ENCODE measurements at places on chromosomes 2 and 18.

- DNase-seq = no peak
These were observed 8.4 kb upstream of the LIMS2 start for GRCh38 chr2:127683757-127684156.

DNA sequence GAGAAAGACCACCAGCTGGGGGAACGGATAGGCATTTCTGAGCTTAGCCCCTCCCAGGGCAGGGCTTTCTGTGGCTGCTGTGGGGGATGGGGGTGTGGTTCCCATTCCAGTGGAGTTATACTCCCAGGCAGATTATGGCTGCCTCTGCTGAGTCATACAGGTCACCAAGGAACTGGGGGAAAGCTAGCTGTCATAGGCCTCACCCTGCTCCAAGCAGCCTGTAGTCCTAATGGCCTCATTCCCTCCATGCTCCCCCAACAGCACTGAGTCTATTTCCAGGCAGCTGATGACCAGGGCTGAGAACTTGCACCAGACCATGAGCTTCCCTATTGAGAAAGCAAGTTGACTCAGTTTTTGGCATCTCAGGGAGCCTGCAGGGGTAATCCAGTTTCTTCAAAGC lies 87.1 kb downstream of the GPR39 start:
- no peak for DNase-seq

- DNase-seq = no peak
These were observed 8.8 kb downstream of the SNTG2 start for GRCh38 chr2:959457-959856.

GRCh38 chr2:46696966-46697829 lies 217.8 kb downstream of the TMEM247 start:
- no peak for DNase-seq

DNA sequence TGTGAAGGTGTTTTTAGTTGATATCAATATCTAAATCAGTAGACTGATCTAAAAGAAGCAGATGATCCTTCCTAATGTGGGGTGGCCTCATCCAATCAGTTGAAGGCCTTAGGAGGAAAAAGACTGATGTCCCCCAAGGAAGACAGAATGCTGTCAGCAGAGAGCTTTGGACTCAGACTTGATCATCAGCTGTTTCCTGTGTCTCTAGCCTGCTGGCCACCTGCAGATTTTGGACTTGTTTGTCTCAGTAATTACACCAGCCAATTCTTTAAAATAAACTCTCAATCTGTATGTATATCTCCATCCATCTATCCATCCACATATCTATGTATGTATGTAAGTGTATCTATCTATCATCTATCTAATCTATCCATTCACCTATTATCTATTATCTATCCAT lies 301.3 kb downstream of the LPIN1 start:
- DNase-seq = no peak

DNA sequence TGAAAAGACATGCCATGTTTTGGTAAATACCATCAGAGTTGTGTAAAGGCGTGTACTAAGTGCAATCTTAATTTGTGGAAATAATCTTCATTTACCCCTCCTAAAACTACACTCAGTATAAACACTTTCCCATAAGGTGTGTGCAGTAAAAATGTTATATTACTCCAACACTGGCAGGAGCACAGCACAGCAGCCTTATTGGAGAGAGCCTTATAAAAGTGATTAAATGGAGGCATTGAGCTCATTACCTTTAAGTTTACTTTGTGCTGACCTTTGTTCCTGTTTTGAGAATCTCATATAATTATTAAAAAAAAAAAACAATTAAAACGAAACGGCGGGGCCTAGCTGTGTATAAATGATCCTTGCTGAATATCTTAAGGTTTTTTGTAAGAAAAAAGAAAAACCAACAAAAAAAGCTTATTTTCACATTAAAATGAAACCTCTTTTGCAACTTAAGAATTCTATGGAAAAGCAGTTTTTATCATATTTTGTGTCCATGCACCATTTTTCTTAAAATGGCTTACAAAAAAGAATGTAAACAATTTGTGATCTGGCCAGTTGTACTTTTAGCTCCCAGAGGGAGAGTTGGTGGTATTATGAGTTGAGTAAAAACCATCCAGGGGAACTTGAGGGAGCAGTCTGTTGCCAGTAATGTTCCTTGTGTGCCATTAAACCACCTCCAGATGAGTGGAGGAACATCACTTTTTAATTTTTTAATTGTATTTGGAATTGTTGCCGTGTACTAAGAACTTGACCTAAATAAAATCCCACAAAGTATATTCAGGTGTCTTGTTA lies 103.4 kb downstream of the ABI2 start:
- DNase-seq = no peak

GRCh38 chr2:116511426-116511825 lies 1303.1 kb upstream of the DDX18 start:
- no peak for DNase-seq

DNA sequence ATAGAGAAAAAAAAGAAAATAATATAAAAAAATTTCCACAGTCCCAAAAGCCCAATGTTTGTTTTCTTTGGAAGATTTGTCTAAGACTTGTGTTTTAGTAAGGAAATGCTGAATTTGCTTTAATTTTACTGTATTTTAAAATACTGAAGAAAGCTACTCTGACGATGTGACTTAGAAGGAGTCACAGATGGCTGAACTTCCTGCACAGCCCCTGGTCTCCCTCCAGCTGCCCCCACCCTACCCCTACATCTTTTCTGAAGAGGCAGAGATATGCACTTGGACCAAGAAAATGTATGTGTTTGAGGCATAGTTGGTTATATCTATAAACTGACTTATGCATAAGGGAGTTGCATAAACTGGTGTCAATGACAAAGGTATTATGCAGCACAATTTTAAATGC lies 172.3 kb downstream of the CDH2 start:
- no peak for DNase-seq

DNA sequence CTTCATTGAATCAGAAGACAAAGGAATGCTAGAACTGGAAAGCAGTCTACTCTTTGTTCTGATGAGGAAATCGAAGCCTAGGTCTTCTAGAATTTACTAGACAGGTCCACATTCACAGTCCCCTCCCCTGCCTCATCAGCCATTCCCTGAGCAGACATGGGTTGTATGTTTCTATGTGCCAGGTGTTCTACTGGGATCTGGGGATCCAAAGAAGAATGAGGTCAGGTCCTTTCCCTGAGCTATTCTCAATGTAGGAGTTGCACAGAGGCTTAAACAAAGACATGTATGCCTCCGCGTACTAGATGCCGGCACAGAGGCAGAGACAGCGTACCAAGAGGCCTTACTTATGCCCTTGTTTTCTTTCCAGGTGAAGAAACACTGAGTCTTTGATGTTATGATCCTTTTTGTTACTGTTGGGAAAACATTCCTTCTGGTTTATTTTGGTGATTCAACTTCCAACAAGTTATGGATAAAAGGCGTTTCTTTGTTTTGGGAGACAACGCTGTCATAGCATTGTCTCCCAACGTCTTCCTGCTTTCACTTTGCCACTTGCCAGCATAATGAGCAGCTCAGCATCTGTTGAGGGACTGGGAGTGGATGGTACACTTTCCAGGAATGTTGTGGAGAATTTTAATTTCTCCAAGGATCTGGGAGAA lies 174.4 kb downstream of the ALPK2 start:
- DNase-seq = no peak

DNA sequence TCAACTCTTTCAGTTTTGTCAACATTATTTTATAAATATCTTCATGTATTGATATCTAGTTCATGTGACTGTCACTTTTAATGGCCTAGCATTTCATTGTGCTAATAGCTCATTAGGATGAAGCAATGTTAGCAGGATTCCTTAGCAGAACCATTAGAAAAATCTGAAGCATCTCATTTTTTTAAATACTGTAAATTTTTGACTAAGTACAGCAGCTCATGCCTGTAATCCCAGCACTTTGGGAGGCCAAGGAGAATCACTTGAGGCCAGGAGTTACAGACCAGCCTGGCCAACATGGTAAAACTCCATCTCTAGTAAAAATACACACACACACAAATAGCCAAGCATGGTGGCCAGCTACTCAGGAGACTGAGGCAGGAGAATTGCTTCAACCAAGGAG lies 15.6 kb upstream of the ANTXR1 start:
- no peak for DNase-seq

DNA sequence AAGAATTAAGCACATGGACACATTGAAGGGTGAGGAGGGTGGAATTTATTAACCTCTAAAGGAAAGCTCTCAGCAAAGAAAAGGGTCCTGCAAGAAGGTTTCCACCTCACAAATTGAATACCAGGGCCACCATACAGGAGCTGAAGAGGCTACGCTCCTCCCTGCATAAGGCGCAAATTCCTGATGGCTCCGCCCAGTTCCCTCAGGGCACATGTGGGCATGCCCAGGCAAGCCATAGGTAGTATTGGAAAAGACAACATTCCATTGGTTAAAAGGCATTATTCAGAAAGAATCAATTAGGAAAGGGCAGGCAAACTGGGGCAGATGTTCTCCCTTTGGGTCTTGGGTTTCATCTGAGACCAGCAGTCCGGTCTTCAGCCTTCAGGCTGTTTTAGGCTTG lies 161.2 kb downstream of the PTPRM start:
- DNase-seq = no peak

DNA sequence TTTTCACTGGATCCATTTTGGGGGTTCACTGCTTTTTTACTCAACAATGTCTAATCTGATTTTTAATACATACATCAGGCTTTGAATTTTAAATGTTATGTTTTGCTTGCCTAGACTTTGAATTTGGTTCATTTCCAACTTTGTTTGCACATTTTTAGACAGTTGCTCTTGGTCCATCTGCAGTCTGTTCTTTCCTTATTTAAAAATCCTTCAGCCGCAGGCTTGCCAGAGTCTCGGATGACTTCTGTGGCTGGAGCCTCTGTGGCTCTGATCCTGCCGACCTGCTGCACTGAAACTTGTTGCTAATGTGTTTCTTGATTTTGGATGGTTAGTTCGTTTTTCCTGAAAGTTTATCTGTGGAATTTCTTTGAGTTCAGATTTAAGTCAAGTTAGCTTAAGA lies 172.0 kb upstream of the ALKAL2 start:
- DNase-seq = no peak

DNA sequence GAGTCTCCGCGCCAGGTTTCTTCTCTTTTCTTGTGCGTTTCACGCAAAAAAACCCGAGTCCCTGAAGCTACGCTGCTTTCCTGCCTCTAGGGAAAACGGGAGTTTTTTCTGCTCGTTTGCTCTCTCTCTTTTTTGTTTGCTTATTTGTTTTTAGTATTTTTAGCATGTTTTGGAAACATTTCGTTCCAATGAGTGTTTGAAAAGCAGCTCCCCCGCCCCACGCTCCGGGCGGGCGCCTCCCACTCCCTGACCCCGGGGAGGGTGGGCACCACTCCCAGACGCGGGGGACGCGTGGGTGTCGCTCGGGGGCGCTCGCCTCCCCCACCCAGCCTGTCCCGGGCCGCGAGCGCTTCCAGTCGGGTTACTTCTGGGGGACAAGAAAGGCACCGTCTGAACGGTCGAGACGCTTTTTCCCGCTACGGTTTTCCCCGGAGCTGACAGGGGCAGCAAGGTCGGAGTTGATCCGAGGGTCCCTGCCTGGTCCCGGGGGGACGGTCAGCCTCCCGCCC lies 446 bp upstream of the EFHD1 start:
- DNase-seq = no peak

DNA sequence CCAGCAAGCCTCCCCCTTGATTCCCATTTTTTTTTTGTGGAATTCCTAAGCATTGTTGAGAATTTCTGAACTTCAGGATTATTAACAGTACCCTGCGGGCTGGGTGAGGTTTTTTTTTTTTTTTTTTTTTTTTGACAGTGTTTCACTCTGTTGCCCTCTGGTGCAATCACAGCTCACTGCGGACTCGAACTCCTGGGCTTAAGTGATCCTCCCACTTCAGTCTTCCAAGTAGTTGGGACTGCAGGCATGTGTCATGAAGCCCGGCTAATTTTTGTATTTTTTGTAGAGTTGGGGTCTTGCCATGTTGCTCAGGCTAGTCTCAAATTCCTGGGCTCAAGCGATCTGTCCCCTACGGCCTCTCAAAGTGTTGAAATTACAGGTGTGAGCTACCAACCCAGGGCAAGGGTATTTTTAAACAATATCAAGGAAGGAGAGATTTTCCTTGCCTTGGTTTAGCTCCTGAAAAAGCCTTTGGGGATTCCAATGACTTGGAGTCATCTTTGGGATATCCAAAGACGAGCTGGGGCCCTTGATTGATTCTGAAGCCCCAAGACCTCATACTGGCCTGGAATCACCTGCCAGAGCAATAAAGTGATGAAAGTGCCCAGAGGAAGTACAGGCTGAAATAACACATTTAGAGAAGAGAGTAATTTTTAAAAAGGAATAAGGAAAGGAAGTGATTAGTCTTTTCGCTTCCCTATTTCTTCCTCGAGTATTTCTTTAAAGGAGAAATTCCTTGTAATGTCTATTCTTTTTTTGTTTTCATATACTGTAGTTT lies 240.2 kb downstream of the TGIF1 start:
- DNase-seq = no peak

DNA sequence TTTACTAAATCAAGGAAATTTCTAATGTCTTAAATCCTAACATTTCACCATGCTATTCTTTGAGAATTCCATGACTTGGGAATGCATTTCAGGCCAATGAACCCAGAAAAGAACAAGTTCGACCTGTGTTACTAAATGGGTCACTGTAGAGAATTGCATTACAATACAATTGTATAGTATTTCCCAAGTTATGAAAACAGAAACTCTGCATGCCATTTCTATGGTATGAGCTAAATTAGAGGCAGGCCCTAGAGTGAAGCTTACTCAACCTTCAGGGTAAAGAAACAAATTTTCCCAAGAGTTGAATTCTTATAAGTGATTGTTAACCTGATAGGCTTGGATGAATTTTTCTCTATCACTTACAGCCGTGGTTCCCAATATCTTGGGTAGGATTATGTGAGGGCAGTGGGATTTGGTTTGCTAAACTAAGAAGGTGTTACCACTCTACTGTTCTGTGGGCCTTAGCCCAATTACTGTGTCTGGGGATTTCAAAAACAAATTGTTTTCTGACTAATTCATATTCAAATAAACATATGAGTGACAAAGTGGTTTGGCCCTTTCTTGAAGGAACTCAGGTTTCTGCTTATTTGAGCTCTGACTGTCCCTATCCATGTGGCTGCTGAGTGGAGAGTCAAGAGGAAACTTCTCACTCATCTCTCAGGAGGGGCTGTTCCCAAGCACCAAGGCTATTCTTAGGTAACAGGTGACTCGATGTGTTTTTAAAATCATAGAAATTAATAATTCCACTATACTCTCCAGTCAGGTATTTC lies 11.2 kb upstream of the SERPINB7 start:
- DNase-seq = no peak

DNA sequence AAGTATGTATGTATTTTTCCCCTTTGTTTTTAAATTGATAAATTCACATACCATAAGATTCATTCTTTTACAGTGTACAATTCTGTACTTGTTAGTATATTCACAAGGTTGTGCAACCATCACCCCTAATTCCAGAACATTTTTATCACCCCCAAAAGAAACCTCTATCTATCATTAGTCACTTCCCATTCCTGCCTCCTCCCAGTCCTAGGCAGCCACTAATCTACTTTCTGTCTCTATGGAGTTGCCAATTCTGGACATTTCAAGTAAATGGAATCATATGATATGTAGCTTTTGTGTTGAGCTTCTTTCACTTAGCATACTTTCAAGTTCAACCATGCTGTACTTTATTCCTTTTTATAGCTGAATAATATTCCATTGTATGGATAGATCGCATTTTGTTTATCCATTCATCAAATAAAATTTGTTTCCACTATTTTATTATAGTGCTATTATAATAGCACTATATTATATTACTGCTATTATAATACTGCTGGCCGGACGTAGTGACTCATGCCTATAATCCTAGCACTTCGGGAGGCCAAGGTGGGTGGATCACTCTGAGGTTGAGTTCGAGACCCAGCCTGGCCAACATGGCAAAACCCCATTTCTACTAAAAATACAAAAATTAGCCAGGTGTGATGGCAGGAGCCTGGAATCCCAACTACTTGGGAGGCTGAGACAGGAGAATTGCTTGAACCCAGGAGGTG lies 10.9 kb downstream of the STARD7 start:
- no peak for DNase-seq

GRCh38 chr2:119723784-119724467 lies 35.8 kb upstream of the PTPN4 start:
- no peak for DNase-seq
